ENCODE measurements at places on chromosomes 1 and 21.

DNA sequence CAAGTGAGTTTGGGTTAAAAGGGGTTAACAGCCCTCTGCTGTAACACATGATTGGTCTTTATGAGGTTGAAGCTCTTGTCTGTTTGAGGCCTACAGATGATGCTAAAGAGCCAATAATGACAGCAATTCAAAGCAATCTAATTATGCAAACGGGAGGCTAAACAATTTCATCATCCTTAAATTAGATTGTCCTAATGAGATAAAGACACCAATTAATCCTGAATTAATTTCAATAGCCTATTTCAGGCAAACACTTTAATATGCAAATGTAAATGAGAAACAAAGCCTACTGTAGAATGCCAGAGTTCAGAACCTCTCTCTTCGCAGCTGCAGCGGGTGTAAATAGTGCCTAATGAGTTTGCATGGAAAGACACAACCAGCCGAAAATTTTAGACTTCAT, 504.7 kb upstream of the PBX1 start:
- no peak for DNase-seq

GRCh38 chr1:94118013-94118412, 2.9 kb downstream of the ABCA4 start:
- no peak for DNase-seq

DNA sequence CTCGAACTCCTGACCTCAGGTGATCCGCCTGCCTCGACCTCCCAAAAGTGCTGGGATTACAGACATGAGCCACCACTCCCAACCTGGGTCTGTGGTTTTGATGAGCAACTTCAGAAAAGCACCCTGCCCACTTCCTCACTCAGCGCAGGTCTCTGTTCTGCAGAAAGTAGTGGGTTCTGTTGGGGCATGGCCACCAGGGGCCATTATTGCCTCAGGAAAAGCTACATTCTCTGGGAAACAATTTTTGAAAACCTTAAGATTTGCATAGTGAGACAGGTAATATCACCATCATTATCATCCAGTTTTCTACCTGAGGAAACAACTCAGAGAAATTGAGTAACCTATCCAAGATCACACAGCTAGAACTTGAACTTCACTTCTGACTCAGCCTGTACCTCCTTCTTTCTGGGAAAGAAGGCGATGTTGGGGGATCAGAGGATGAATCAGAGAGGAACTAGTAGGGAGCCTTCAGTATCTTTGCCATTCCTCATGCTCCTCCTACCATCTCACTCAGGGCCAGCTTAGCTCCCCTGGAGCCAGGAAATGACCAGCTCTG, 7.1 kb upstream of the NES start:
- DNase-seq = no peak

GRCh38 chr1:54218883-54219687, 19.1 kb downstream of the MRPL37 start:
- DNase-seq = no peak

DNA sequence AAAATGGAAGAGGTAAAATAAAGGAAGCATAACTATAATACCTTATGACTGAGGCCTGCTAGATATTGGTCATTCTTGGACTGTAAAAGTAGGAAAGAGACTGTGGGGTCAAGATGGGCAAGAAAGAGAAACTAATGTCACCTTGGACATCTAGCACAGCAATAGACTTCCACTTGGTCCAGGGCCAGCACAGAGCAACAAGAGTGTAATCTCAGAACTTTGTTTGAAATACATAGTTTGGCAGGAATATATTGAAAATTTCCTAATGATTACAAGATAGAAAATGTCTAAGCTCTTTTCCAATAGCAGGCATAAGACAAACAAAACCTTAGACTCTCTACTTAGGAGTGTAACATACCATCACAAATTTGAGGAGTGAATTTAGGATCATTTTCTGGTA, 4.6 kb downstream of the LRRC8C start:
- no peak for DNase-seq

GRCh38 chr1:235808223-235808622, 58.5 kb downstream of the LYST start:
- DNase-seq = no peak

DNA sequence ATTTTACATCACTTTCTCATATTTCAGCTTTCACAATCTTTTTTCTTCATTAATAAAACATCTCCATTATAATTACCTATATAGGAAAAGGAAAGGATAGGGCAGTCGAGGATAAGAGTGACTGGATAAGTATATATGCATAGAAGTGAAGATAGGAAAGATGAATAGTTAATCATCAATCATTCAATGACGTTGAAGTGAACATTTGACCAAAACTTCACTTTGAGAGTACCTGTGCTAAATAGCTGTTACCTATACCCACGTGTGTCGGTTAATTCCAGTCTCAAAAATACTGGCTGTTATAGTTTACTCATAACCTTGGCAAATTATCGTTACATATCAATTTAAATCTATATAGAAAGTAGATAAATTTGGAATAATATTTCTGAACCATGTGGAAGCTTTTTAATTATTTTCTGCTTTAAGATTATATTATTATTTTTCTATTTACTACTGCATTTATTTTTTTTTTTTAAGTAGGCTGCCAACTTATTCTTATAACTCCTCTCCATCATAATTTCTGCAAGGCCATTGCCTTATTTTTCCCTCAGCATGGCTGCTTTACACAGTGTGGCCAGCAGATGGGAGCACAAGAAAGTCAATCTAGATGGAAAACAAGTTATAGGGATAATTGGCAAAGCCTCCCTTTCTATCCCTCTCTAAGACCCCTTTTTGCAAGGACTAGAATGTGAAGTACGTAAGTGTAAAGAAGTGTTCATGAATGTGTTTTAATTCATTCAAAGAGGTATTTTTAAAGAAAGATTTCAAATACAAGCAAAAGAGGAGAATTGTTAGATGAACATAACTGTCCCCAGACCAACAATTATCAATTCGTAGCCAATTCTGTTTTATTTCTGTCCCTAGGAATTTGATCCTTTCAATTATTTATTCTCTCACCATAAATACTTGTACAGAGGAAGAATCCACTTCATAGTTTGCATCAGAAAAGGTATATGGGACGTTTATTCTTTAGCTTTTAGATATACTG, 290.4 kb downstream of the KCNT2 start:
- peak; percentile 8 for DNase-seq

- DNase-seq = no peak
Observed at GRCh38 chr21:28671549-28672195, 321.0 kb downstream of the LTN1 start.
